Stimulated activated CD8-positive, alpha-beta memory T cell treated with anti-CD3 and anti-CD28 coated beads, Interleukin-4, amount 100 ng/mL, for 1 hour (primary cell): ENCODE measurements at places on chromosomes 4 and X.

DNA sequence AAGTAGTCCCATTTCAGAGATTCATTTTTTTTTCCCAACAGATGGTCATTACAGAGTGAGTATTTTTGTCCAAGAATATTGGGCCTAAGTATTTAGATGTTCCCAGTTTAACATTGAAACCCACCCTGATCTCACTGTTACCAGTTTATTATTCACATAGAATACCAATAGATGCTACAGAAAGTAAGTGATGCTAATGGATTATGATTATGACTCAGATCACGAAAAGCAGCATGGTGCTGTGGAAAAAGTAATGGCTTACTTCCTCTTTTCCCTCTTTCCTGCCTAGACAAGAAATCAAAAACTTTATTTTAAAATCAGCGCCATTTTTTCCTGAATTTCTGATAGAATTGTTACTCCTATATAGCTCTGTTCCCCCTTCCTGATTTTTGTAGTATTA is 51.9 kb downstream of the GSPT2 start:
- DNase-seq, result no peak

DNA sequence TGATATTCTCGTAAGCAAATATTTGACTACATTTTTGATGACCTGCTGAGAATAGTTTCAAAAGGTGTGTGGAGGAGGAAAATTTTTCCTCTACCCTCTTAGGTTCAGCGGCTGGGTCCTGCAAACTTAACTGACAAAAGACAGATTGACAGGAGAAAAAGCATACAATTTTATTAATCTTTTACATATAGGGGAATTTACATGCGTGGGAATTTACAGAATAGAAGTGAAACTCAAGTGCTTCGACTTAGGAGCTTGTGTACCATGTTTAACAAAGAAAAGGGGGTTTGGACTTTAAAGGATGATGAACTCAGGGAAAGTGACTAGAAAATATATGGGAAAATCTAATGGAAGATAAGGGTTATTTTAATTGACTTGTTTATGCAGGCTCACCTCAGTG is 2.5 kb downstream of the HERC6 start:
- DNase-seq, result no peak

GRCh38 chrX:136954930-136955329 is 74.4 kb upstream of the RBMX start:
- DNase-seq, result no peak

DNA sequence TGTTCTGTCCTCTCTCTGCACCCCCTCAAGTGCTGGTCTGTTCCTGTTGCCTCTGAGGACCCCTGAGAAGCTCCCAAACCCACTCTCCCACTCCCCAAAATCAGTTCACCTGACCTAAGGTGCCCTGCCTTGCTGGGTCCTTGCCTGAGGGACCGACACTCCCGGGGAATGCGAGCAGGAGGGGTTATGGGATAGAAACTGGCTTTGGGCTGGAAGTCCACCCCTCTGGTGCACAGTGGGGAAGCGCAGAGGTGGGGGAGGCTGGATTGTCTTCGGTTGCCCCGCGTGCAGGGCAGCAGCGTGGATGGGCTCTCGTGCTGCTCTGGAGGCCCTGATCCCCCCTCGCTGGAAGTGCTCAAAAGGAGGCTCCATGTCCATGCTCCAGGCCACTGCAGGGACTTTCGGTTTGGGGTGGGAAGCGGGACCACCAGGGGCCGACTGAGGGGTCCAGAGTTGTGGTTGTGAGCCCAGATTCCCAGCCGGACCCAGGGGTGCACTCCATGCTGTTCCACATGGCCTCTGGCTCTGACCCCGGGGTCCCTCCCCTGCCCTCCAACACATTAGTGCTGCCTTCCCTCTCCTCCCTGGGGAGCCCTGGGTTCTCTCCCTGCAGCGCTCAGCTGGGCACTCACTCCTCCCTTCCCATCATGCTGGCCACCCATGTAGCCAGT is 7.6 kb downstream of the SORCS2 start:
- no peak for DNase-seq

- DNase-seq, result no peak
Observed at GRCh38 chrX:12488771-12489170, 302.4 kb upstream of the PRPS2 start.

DNA sequence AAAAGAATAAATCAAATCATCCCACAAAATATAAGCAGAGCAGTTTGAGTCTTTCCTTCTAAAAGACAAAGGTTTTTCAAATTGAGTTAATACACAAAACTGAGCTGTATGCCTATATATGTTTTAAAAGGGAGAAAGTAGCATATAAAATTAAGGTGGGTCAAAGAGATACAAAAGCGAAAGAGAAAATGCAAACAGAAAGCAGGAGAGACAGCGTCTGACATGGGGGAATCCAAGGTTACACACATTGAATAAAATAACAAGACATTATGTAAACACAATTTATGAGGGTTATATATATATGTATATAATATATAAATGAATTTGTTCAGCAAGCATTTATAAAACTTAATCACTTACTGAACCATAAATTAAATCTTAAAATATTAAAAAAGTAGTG is 276.1 kb upstream of the LCORL start:
- no peak for DNase-seq

GRCh38 chr4:7677799-7678301 is 243.1 kb upstream of the PSAPL1 start:
- DNase-seq, result no peak

- no peak for DNase-seq
Observed at GRCh38 chr4:27057662-27058061, 197.0 kb downstream of the STIM2 start.

- no peak for DNase-seq
Observed at GRCh38 chr4:102665527-102665926, 95.2 kb downstream of the MANBA start.

- no peak for DNase-seq
Observed at GRCh38 chr4:124641715-124642381, 70.7 kb downstream of the ANKRD50 start.

GRCh38 chr4:112213091-112213490 is 18.5 kb upstream of the AP1AR start:
- DNase-seq, result no peak

- no peak for DNase-seq
Observed at GRCh38 chr4:172721659-172722058, 447.0 kb upstream of the GALNT7 start.

DNA sequence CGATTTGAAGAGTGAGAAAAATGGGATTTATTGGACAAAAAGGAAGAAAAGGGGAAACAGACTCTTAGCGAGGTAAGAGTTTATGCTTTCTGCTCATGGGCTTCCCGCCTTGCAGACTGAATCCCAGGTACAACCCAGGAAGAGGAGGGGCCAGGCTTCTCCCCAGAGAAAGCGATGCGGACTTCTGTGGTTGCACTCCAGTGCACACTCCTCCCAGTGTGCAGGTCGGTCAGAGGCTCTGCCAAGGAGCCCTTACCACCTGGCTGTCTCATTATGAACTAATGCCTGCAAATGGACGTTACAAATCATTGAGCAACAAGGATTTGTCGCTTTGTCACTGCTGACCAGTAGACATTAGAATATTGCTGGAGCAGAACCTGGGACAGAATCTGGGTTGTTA is 39.9 kb upstream of the GLRA2 start:
- no peak for DNase-seq

DNA sequence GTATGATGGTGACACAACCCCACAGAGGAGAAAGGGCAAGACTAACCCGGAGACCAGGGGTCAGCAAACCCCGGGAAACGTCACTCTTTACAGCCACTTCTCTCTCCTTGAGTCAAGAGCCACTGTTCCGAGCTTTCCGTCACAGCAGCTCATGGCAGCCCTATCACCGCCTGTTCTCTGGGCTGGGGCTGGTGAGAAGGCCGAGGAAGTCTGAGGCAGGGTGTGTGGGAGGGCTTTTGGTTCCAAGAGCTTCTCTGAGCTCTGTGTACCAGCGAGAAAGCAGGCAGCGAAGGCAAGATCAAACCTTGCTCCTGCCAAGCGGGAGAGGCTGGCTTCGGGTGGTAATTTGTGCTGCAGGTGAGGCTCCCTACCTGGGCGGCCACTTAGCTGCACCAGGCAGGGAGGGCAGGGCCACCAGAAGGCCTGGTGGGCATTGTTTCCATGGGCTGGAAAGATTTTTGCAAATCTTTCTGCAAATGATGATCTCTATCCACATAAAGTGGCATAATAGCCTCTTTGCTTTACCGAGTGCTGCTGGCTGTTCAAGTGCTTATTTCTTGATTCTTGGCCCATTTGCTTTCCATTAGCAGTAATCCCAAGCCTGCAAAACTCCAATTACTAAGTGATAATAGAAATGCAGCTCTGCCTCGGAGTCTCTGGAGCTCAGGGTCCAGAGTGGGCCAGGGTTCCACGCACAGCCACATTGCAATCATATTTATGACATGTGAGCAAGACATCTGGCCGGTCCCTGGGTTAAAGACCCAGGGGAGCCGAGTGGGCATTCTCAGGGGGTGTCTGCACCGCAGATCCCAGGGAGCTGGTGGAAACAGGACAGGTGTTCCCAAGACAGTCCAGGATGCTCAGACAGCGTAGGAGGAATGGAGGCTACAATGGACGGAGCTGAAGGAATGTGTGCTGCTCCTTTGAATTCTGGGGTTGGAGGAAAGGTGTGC is 41.5 kb downstream of the DCTD start:
- no peak for DNase-seq

DNA sequence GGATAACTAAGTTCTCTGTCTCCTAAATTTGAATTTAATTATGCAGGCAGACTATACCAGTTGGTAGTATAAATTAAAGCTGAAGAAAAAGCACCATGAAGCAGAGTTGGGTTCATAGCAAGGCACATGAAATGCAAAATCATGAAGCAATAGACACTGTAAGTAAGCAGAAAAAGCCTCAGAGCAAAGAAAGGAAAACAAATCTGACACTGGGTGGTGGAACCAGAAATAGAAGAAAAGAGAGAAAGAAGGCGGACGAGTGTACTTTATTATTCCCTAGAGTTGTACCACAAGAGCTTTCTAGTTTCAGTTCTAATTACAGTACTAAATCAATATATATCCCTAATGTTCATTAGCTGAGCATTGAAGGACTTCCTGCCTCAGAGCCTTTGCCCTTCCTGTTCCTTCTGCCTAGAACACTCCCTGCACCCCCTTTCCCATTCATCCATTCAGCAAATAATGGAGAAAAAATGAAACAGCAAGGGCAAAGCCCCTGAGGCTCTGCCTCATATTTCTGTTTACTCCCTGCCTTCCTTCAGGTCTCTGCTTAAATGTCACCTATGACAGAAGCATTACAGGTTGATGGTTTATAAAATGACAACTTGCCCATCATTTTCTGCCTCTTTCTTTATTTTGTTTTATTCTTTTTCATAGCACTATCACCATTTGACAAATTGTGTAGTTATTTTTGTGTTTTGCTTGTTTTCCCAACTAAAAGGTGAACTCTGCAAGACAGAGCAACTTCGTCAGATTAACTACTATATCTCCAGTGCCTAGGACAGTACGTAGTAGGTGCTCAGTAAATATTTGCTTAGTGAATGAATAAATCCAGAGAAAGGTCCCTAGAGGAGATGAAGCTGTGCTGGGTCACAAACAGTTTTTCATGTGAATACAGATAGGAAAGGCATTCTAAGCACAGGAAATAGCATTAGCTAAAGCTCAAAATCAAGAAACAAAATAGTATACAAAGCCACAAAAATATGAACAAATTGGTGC is 154.0 kb upstream of the RASGEF1B start:
- DNase-seq, result no peak

- no peak for DNase-seq
Observed at GRCh38 chr4:152385551-152385950, 150.3 kb downstream of the FBXW7 start.

- no peak for DNase-seq
Observed at GRCh38 chr4:185657183-185657582, 121.9 kb upstream of the PDLIM3 start.

DNA sequence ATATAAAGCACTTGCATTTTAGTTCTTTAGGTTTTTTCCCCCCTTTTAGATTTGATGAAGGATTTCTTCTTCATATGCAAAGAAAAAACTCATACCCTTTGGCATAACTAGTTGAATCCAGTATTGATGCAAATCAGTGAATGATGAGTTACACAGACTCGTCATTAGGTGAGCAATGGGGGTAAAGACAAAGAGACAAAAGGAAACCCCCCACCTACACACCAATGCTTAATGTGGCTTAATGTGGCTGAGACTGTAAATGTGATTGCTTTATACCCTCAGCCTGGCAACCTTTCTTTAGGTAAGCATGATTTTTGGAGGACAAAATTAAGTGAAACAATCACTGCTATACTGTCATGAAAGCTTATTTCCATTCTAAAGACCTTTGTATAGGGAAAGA is 39.5 kb downstream of the CD40LG start:
- no peak for DNase-seq

- DNase-seq, result peak; percentile 23
Observed at GRCh38 chr4:152100379-152101201, 339.8 kb upstream of the GATB start.
